ENCODE measurements at places on chromosomes 1 and 21.

GRCh38 chr1:92792340-92792782 is 7.5 kb upstream of the EVI5 start:
- peak; percentile 37 for DNase-seq

DNA sequence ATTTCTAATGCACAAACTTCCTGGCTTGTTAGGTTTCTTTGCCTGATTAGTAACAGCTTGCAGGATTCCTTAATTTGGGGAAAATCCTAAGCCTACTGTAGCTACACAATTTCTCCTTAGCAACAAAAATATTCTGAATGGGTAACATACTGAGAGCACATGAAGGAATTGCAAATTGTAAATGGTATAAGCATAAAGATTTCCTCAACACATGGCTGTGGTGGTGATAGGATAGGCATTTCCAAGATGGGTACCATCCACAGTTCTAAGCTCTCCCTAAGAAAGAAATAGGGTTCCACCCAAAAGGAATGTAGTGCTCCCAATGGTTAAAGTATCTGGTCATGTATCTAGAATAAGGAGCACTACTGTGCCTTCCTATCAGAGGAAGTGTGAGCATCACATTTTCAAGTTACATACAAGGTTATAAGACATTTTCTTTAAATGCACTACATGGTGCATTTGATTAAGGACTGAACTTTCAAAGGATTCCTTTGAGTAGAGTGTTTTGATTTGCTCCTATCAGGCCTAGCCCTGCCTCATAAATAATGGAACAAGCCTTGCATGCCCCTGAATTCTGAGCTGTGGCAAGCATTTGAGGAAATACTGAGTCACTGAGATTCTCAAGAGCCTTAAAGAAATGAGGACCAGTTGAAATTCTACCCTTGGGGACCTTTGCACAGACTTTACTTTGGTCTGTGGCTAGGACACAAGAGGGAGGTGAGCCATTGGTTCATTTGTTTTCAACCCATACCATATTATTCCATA is 286.4 kb downstream of the PTBP2 start:
- DNase-seq, result no peak

- DNase-seq, result no peak
Measured at GRCh38 chr1:225838793-225839192, 28.9 kb downstream of the EPHX1 start.

DNA sequence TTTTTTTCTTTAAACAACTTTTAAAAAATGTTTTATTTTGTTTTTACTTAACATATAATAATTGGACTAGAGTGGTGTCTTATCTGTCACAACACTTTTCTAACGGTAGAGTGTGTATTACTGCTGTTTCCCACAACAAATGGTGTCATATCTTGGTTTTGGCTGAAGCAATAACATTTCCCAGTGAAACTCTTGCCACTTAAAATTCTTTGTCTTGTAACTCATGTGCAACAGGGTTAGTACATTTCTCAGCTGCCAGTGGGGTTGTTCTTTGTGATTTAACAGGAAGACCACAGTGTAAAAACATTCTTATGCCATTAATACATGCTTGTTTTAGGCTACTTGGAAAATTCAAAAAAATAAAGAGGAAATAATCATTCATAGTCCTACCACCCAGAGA is 43.5 kb downstream of the ALPL start:
- DNase-seq, result no peak
